ENCODE measurements at places on chromosomes 3 and 15.

- H3K4me1 ChIP-seq, result peaks cover 22% of the 10 kb centered on the region
- H3K4me3 ChIP-seq, result no peak overlapping the region
- peak overlapping the region; percentile 36 for H3K27ac ChIP-seq
Measured at GRCh38 chr15:65778269-65778668, 13.8 kb downstream of the DENND4A start.

DNA sequence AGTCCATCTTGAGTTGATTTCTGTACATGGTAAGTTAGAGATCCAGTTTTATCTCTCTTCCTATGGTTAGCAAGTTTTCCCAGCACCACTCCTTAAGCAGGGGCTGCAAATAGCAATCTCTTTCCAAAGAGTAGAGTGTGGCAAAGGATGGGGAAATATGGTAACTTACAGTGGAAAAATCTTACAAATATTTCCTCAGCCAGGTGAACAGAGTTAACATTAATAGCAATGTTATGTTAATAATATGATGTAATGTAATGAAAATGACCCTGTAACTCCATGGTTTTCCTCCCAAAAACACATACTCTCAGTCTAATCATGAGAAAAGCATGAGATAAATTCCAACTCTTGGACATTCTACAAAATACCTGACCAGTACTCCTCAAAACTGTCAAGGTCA is 30.4 kb downstream of the FSIP1 start:
- no peaks in the 10 kb centered on the region for H3K36me3 ChIP-seq
- no peak for DNase-seq
- H3K4me3 ChIP-seq, result no peak overlapping the region

GRCh38 chr3:116394365-116394764 is 50.9 kb downstream of the LSAMP start:
- H3K4me1 ChIP-seq, result no peaks in the 10 kb centered on the region
- DNase-seq, result no peak
- no peaks in the 10 kb centered on the region for H3K27me3 ChIP-seq
- H3K4me3 ChIP-seq, result no peak overlapping the region
- no peaks in the 10 kb centered on the region for H3K36me3 ChIP-seq

- no peak overlapping the region for H3K27ac ChIP-seq
- H3K36me3 ChIP-seq, result no peaks in the 10 kb centered on the region
Measured at GRCh38 chr15:69718436-69718835, 265.8 kb downstream of the RPLP1 start.

DNA sequence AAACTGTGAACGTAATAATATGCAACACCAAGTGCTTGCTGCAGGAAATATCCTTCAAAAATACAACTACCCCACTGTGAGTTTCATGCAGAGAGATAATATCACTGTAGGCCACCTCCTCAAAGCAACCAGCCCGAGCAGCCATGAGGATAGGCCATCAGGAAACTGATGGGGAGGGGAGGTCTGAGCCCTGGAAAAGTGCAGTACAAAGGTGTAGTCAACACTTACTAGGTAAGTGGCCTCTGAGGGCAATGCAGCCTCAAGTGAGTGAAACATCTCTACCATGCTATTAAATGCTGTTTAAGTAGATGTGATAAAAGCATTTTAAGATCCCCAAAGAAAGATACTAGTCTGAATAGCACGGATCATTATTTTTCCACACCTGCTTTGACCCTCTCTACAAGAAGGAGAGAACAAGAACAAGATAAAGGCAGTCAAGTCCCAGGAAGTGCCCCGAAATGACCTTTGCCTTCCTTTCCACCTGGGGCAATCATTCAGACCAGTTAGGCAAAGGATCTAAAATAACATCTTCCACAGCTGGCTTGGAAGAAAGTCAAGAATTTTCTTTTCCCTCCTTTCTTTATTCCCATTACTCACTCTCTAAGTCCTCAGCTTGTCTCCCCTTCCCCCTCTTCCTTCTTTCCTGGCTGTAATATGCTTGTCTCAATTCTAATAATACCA is 62.8 kb downstream of the FMN1 start:
- H3K36me3 ChIP-seq, result no peaks in the 10 kb centered on the region
- H3K4me1 ChIP-seq, result peaks cover 3% of the 10 kb centered on the region
- DNase-seq, result no peak
- no peak overlapping the region for H3K27ac ChIP-seq

DNA sequence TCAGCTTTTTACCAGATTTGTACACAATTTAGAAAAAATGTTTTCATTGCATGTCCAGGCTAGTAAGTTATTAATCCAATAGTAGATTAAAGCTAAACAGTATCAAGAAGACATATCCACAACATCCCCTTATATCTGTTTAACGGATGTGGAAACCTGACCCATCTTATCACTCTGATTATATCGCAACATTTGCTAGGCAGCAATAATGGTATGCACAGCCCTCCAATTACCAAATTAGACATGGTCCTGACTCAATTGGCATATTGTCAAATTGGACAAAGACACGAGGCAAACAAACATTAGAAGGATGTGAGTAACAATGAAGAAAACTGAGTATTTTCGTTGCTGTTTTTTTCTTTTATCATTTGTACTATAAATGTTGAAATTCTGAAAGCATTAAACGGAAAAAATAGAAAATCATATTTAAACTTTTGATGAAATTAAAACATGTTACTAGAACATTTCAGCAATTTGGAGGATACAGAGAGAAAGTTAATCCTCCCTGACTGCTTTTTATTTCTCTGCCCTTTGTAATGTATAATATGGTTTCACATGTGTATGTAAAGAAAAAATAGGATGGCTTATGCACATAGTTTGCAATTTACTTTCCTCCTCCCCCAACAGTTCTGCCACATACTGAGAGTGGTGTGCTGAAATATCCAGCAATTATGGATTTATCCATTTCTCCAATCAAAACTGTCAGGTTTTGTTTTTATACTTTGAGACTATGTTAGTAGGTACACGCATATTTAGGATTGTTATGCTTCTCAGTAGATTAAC is 633.7 kb downstream of the ZIC1 start:
- H3K27ac ChIP-seq, result no peak overlapping the region
- no peak for DNase-seq
- no peaks in the 10 kb centered on the region for H3K4me1 ChIP-seq
